ENCODE measurements at places on chromosomes 2 and 18.
A peak's percentile ranks its signal among the peaks of the same experiment; 100 is the strongest.

DNA sequence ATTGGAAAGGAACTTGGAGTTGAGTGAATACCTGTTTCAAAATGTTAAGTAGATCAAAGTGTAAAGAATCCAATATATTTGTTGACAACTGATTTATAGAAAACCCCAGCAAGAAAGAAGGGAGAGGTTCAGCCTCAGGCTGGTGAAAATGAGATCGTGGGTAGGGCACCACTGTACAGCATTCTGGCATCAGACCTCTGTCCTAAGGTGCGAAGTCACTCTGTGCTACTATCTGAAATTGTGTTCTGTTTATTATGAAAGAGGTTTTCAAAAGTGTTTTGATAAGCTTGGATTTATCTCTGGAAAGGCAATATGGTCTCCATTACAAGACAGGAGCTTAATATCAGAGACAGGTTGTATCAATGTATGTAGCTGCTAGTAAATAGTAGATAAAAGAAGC, 80.5 kb upstream of the MAP4K3 start:
- DNase-seq = no peak

DNA sequence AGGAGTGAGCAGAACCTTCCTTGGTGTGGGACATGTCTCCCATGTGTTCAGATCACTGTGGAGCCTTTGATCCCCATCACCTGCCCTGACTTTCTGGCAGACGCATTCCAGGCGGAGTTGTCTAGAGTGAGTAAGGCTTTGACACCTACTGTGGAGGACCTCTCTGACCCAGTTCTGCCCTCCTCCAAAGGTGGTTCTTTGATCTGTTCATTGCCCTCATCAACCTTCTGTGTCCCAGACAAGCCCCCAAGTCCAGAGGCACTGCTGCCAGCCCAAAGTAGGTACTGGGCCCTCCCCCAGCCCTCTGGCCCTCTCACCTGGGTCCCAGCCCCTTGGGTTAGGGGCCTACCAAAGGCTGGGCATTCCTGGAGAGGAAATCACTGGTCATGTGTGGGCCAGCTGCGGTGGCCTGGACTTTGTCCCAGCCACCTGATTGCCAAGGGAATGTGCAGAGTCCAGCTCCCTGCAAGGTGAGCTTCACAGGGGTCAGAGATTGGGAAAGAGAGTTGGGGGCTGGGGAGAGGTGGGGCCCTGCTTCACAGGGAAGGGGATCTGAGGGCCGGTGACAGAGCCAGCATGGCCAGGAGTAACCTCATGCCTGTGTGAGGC, 12.1 kb upstream of the FAHD2A start:
- DNase-seq = peak; percentile 47

GRCh38 chr2:231016566-231017230, 20.6 kb upstream of the C2orf72 start:
- DNase-seq = no peak

GRCh38 chr2:10913501-10914271, 2.0 kb downstream of the KCNF1 start:
- DNase-seq = peak; percentile 59

DNA sequence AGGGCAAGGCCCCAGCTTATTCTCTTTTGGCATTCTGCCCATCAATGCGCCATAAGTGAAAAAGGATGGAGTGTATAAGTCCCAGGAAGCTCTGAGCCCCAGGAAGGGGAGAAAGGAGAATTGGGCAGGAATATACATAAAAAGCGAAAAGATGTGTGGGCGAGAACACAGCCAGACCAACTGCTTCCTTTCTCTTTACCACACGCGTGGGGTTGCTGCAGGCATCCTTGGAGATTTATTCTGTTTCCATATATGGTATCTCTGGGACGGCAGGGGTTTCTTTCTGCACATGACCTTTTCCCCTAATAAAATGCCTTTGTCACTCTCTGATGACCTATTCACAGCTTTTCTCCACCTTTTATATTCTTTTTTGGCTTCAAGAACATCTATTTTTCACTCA, 440.5 kb downstream of the NBAS start:
- DNase-seq = no peak

DNA sequence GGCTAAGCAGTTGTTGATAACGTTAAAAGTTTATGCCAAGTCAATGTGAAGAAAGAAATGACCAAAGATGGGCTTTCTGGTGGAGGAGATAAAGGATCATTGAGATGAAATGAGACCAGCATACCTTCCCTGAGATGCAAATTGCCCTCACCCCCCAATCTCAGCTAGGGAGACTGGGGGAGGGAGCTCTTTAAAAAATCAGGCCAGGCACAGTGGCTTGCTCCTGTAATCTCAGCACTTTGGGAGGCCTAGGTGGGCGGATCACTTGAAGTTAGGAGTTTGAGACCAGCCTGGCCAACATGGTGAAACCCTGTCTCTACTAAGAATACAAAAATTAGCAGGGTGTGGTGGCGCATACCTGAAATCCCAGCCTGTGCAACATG, 30.9 kb upstream of the KCMF1 start:
- DNase-seq = no peak

DNA sequence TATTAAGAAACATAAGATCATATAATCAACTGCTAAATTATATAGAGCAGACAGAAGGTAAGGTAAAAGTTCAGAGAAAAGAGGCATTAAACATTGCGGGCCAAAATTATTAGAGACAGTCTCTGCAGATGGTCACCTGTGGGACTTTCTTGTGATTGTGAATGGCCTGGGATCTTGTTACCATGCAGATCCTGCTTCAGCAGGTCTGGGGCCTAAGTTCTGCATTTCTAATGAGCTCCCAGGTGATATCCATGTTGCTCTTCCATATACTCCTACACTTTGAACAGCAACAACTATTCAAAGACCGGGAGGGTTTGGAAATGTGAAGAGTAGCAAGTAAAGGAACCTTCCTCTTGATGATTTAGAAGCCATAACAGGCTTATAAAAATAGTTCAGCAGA, 8.5 kb upstream of the ETAA1 start:
- DNase-seq = no peak

- no peak for DNase-seq
Observed at GRCh38 chr2:172297950-172298349, 129.4 kb upstream of the ITGA6 start.

DNA sequence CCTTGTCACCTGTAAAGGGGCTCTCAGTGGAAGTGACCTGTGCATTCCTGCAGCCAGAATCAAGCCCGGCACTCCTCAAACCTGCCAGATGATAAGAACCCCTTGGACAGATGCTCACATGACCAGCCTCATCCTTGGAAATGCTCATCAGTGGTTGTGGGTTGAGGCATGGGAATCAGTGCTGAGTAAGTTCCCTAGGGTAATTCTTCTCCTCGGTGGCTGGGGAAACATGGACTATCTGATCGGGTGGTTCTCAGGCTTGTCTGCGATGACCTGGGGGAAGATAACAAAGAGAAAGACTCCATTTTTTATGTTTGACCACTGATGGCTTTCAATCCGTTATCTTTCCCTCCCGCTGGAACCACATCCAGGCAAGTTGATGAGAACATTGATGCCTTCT, 84.0 kb downstream of the SPP2 start:
- no peak for DNase-seq

DNA sequence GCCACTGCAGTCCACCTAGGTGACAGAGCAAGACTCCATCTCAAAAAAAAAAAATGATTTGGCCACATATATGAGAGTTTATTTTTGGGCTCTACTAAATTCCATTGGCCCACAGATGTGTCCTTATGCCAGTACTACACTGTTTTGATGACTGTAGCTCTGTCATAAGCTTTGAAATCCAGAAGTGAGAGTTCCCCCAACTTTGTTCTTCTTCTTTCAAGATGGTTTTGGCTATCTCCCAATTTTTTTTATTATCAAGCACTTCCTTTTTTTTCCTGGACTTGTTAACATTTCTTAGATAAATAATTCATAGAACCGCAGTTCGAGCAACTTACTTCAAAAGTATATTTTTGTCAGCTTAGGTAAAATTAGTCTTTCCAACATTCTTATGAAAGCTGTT, 96.9 kb downstream of the TSHZ1 start:
- no peak for DNase-seq

- DNase-seq = peak; percentile 75
Observed at GRCh38 chr2:237860273-237860935, 981 bp downstream of the RAMP1 start.

DNA sequence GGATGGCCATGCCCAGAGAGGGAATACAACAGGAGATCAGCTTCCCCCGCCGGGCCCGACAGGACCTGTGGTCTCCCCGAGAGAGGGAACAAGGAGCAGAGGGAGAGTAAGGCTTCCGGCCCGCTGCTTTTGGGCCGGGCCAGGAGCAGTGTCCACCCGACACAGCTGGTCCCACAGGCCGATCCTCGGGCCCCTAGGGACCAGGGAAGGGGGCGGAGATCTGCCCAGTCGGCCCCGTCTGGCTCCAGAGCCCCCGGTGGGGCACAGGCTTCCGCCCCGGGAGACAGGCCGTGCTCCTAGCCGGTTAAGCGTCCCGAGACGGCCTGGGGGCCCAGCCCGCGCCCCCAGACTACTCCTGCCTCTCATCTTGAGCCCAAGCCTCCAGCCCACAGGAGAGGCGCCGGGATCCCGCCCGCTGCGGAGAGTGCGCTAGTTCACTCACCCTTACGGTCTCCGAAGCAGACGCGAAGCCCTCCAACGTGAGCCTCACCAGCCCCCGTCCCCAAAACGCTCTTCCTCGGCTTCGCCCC, at the start of gene MCFD2:
MCFD2 (minus strand) TSS at position 526 of the 530 bp plus-strand sequence. CDS start 6,635 bp downstream, outside the sequence.
- peak; percentile 81 for DNase-seq

- no peak for DNase-seq
Observed at GRCh38 chr18:42178376-42179080, 223.5 kb downstream of the PIK3C3 start.

DNA sequence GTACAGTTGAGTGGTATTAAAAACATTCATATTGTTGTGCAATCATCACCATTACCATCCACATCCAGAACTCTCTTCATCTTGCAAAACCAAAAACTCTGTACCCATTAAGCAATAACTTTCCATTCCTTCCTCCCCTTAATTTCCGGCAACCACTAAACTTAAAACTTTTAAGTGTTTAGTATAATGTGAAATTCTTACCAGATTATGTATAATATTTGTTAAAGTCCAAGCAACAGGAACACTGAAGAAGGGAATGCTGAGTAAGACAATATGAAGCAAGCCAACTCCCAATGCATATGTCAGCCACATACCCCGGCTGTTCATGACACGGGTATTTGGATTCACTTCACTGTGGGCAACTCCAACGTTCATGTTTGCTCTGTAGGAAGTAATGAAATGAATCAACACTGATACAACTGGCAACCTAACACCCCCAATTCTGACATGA, 1.9 kb downstream of the ORMDL1 start:
- DNase-seq = no peak

GRCh38 chr2:68390114-68390513, 25.0 kb downstream of the PLEK start:
- DNase-seq = no peak

- no peak for DNase-seq
Observed at GRCh38 chr2:212640428-212640827, 101.8 kb upstream of the ERBB4 start.

DNA sequence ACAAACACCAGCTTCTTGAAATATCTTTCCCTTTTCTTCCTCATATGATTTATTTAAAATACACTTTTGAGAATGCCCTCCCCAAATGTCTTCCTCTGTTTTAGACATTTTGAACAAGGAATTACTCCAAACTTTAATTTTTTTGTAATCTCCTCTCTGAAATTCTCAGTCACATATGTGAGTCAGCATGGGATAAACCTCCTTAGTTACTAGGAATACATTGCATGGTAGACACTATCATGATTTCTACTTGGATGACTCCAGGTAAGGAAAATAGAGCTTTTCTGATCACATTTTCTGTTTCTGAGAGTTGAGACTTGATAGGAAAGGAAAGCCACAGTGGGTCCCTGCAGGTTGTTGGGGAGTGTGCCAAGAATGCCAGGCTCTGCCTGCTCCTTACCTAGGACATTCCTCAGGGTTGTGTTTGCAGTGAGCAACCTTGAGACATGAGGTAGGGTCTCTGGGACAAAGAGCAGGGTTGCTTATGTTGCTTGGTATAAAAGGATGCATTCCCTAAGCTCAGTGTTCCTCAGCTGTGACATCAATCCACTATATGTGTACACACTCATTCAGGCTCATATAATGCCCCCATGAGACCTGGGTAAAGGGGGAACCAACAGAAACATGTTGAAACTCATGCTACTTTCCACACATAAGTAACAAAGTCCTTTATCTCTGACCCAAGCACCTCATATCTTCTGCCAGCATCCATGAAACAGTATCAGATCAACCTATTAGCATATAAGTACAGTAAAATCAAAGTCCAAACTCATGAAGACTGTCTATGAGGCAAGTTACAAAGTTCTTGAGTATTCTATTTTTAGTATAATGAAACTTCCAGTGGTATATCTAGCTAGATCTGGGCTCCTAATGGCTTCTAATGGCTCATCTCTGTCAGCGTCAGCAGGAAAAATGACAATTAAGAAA, 112.8 kb upstream of the SCN1A start:
- DNase-seq = no peak

- no peak for DNase-seq
Observed at GRCh38 chr2:43454791-43455190, 141.0 kb downstream of the THADA start.

- no peak for DNase-seq
Observed at GRCh38 chr2:136522724-136523123, 242.6 kb upstream of the THSD7B start.

GRCh38 chr2:146349334-146349733, 1495.5 kb upstream of the ACVR2A start:
- no peak for DNase-seq

- DNase-seq = no peak
Observed at GRCh38 chr2:213934560-213934959, 476.3 kb upstream of the VWC2L start.

DNA sequence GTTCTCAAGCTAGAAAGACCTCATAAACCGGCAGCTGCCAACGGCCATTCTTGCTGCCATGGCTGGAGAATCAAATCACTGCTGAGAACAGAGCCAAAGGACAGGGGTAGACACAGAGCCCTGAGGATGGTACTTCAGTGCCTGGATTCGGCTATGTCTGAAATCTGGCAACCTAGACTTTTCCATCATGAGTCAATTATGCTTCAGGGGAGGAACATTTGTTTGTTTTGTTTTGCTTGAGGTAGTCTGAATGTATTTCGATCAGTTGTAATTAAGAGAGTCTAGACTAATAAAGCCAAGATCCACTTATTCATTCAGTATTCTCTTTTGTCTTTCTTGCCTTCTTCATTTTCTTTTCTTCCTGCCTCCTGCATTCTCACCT, 122.8 kb upstream of the SH3BP4 start:
- no peak for DNase-seq

DNA sequence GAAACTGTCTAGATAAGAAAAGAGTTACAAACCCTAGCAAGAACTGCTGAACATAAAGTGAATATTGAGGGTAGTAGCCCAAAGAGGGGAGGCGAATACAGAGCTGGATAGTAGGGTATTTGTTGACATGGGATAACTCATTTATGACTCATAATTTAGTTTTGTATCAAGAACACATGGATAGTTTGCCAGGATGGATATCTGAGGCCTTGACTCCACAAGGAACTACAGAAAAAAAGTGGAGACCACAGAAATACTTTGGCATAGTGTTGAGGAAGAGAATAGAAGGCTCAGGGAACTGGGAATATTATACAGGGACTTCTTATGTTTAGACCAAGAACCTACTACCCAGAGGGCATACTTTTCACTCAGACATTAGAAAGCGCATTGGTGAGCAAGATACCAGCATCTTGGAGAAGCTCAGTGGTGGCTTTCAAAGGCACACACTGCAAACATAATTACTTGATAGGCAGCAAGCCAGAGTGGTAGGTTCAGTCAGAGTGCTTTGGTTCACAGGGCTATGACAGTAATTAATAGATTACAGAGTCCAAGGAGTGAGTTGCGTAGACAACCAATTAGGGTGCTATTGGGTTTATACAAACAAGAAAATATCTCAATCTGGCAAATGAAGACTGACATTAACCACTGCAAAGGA, 51.9 kb upstream of the ZBTB7C start:
- DNase-seq = no peak
